Coronary artery (tissue), 2 donors: ENCODE measurements at places on chromosomes 3 and 15.

DNA sequence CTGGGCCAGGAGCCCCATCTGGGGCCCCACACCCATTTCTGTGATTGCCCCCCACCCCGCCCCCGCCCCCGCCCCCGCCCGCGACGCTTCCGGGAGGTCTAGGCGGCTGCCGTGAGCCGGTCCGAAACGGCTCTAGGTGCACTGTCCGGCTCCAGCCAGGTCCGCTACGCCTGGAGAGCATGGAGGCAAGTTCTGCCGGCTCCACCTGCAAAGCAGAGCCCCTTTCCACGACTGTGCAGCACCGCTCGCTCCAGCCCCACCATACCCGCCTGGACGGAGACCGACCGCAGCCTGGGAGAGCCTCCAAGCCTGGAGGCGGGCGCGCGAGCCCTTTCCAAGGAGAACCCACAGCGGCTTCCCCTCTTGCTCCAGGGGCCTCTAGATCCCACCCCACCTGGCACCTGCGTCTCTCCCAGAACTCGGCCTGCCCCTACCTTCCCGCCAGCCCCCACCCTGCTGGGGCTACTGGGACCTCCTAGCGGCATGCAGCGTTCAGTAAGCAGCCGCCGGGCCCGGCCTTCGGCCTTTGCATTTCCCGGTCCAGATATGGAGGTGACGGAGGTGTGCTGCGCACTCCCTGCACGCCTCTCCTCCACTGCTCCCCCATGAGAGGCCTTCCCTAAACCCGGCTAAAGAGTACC lies 66.2 kb downstream of the KLF13 start:
- DNase-seq = no peak

DNA sequence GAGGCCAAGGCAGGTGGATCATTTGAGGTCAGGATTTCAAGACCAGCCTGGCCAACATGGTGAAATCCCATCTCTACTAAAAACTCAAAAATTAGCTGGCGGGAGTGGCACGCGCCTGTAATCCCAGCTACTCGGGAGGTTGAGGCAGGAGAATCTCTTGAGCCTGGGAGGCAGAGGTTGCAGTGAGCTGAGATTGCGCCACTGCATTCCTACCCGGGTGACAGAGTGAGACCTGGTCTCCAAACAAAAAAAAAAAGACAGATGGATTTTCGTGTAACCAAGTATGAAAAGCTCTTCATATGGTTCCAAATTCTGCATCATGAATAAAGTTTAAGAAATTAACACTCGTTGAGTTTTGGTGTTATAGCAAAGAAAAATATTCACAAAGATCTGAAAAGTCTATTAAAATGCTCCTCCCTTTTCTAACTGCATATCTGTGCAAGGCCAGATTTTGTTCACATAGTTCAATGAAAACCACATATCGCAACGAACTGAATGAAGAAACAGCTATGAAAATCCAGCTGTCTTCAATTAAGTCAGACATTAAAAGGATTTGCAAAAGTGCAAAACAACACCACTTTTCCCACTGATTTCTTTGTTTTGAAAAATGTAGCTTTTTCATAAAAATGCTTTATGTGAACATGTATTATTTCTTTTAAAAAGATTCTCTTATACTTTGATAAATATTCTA lies 23.8 kb upstream of the FBLN2 start:
- DNase-seq = no peak

GRCh38 chr3:172156586-172156955 lies 117.2 kb downstream of the FNDC3B start:
- no peak for DNase-seq

DNA sequence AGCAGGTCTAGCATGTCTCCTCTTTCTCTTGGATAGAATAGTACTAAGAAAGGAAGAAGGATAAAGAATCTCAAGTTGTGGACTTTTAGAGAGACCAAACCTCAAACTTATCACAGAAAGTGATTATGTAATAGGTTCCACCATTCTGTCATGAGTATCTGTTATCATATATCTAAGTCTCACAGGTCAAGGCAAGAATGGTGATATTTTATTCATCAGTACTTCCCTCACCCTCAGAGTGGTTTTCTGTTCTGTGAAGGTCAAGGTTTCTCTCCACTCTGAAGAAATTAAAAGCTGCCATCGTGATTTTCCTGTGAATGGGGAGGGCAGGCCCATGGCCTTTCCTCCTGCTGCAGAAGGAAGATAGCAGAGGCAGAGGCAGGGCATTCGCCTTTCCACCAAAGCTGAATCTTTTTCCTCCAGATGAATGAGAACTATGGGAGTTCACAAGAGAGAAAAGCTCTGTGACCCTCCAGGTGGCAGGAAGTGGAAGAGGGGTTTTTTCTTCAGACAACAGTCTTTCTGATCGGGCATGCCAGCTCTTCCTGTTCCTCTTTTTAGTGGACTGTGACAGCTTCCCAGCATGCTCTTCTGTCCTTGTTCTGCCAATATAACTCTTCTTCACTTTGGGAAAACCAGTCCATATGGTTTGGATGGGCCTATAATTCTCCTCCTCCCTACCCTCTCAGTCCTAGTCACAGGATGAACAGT lies 37.1 kb upstream of the CCK start:
- DNase-seq = no peak

GRCh38 chr15:81146466-81146865 lies 12.4 kb downstream of the CFAP161 start:
- DNase-seq = no peak

DNA sequence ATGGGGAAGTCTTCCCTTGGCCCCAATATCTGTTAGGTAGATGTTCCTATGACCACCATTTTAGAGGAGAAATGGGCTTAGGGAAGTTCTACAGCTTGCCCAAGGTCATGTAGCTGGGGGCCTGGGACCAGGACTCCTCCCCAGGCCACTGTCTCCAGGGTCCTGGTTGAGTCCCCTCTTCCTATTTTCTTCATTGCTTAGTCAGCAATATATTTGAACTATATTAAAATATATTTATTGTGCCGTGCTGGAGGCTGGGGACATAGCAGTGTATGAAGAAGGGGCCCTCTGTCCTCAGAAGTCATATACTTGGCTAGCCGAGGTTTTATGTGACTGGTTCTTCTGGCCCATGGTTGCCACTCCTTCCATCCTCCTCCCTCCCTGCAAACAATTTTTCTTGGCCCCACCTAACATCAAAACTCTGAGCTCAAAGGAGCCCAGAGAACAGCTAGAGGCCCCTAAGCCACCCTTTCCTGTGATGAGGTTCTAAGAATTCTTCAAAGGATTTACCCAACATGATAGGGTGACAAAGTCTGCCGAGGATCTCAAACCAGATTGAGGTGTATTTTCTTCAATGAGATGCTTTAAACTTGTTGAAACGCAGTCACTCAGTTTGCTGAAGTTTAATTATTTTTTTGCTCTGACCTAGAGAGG lies 121.2 kb upstream of the RASGRP1 start:
- DNase-seq = no peak

DNA sequence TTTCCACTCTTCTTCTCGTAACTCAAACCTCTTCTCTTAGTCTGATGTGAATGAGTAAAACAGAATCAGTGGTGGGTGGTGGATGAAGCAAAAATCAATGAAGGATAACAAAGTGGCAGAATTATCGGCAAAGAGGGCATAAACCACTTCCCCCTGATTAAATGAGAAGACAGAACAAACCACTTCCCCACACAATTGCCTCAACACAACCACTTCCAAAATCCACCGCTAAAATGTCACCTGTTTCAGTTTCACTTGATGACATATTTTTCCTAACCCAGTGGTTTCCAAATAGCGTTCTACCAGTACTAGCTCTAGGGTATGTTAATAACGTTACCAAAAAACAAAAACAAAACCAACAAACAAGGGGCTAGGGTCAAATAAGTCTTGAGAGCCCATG lies 478.7 kb upstream of the WNT5A start:
- DNase-seq = no peak

DNA sequence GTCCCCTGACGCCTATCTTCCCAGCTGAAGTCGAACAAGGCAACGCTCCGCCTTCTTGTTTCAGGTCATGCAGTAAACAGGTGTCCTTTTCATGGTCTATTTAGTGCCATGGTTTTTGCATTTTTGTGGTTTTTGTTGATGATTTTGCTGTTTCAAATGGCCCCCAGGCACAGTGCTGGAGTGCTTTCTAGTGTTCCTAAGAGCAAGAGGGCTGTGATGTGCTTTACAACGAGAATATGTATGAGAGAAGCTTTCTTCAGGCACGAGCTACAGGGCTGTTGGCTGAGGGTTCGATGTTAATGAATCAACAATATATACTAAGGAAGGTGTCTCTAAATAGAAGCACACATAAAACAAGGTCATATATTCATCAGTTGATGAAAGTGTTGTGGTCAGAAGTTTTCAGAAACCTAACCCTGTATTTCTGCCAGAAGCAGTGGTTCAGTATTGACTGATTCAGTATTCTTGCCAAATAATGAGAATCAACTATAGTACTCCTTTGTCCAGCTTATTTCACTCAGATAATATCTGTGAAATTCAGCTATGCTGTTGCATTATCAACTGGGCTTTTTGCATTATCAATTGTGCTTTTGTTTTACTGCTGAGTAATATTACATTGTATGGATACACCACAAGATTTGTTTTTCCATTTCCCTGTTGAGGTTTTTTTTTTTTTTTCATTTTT lies 18.5 kb downstream of the LIMD1 start:
- no peak for DNase-seq

- DNase-seq = peak; percentile 96
Observed at GRCh38 chr15:68775671-68776476, 44.8 kb downstream of the ANP32A start.

- peak; percentile 78 for DNase-seq
Observed at GRCh38 chr3:179563271-179563783, 601 bp downstream of the ACTL6A start.

- no peak for DNase-seq
Observed at GRCh38 chr3:74267588-74268184, 346.8 kb downstream of the CNTN3 start.

DNA sequence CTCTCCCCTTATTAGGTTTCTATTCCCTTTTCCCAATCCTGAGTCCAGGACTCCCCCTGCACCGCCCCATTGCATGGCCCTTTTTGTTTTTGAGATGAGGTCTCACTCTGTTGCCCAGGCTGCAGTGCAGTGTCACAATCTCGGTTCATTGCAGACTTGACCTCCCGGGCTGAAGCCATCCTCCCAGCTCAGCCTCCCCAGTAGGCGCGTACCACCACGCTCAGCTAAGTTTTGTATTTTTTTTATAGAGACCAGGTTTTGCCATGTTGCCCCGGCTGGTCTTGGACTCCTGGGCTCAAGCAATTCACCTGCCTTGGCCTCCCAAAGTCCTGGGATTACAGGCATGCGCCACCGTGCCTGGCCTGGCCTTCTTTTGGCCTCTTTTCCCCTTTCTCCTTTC lies 29.3 kb downstream of the PDIA5 start:
- no peak for DNase-seq

DNA sequence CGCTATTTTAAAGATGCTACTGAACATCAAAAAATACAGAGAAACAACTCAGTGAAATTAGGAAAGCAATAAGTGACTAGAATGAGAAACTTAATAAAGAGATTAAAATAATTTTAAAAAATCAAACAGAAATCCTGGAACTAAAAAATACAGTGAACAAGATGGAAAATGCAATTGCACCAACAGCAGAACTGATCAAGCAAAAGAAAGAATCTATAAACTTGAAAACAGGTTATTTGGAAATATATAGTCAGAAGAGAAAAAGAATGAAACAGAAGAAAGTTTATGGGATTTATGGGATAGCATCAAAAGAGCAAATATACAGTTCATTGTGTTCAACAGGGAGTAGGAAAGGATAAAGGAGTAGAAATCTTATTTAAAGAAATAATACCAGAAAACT lies 53.3 kb downstream of the MEX3B start:
- DNase-seq = no peak

- DNase-seq = no peak
Observed at GRCh38 chr3:107208100-107208499, 169.1 kb upstream of the CCDC54 start.

GRCh38 chr3:151282921-151283320 lies 4.6 kb upstream of the P2RY14 start:
- DNase-seq = no peak

DNA sequence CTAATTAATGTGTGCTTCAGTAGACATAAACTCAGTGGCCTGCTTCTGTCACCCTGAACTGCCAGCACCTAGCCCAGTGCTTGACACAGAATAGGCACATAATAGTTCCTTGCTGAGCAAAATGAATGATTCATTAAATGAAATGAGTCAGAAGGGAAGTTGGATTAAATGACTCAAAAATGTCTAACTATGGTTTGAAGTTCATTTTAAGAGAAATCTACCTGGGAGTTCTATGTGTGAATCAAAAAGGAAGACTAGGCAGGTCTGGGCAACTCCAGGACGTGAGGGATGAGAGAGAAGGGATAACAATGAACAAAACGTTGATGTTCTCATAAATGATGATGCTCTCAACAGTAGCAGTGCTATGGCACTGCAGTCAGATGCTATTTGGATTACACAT lies 175.0 kb downstream of the CFAP20DC start:
- DNase-seq = no peak

GRCh38 chr3:15215996-15216395 lies 9.9 kb downstream of the CAPN7 start:
- DNase-seq = no peak

- DNase-seq = no peak
Observed at GRCh38 chr15:63283126-63283525, 5.7 kb downstream of the APH1B start.

DNA sequence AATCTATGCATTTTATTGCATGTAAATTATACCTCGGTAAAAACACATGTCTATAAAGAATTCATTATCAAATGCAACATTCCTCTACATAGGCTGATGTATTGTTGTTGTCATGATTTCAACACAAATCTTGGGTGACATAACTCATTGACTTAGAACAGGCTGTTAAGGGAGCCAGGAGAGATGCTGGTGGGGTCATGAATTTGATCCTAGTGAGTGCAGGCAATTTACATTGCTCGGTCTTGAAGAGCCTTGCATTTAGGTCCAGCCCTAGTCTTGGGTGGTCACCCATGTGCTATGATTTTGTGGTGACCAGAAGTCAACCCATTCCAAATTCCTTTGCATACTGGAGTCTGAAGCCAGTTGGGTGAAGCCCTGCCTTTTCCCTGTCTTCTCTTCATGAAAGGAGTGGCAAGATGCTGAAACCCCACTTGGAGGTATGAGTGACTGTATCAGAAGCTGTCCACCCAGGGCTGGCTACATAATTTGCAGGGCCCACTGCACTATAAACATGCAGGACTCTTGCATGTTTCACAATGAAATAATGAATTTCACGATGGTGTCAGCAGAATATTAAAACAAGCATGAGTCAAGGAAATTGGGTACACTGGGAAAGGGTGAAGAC lies 59.2 kb downstream of the RPLP1 start:
- no peak for DNase-seq

- DNase-seq = no peak
Observed at GRCh38 chr3:2856138-2857133, 253.7 kb downstream of the IL5RA start.

GRCh38 chr15:48766196-48766595 lies 44.7 kb downstream of the CEP152 start:
- DNase-seq = no peak

- no peak for DNase-seq
Observed at GRCh38 chr3:170689893-170690660, 104.2 kb upstream of the SLC7A14 start.

DNA sequence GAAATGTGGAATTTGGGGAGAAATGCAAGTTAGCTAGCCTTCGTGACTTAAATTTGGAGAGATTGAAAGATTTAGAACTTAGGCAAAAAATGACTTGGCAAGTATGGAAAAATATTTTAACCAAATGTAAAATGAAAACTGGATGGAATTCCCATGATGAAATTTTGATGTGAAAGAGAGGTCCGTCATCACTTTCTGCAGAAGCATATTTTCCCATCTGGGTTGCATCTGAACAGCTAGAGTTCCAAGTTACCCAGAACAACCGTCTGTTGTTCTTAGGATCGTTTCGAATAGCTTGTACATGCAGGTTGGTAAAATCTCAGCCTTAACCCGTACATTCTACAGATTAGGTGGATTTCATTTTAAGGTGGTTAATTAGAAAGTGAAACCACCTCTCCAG lies 136.3 kb downstream of the GHSR start:
- DNase-seq = no peak
